ENCODE measurements at places on chromosomes 5 and 9.
A peak's percentile ranks its signal among the peaks of the same experiment; 100 is the strongest.

DNA sequence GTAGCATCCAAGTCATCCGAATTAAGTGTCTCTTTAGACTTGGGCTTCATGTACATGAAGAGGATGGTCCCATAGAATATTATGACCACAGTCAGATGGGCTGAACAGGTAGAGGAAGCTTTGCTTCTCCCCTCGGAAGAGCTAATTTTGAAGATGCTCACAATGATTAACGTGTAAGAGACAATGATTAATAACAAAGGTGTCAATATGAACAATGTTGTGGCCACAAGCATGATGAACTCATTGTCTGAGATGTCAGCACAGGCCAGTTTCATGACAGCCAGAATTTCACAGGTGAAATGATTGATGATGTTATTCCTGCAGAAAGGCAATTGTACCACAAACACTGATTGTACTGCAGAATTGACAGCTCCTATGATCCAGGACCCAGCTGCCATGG lies 626 bp downstream of the OR13C2 start:
- DNase-seq: no peak

- DNase-seq: no peak
These were observed 60.9 kb downstream of the CDKN2A start for GRCh38 chr9:21933281-21933680.

DNA sequence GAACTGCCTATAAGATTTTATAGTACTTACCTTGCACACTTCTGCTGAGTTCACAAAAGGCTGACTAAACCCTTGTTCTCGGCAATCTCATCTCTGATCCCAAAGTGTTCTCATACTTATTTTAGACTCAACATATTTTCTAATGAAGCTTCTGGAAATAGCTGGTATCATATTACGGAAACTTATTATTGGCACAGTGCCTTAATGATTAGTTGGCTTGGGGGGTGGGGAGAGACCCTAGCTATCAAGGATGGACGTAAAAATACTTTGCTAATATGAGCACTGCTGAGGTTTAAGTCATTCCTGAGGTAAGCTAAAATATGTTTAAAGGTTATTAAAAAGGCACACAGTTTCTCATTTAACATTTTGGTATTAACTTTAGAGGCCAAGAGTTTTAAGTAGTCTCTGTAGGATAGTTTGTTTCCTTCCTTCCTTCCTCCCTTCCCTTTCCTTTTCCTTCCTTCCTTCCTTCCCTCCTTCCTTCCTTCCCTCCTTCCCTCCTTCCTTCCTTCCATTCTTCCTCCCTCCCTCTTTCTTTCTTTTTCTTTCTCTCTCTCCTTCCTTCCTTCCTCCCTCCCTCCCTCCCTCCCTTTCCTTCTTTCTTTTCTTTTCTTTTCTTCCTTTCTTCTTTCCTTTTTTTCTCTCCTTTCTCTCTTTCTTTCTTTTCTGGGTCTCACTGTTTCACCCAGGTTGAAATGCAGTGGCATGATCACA lies 31.5 kb downstream of the ZSWIM6 start:
- DNase-seq: peak; percentile 53

GRCh38 chr9:128828719-128829452 lies 708 bp downstream of the SPOUT1 start:
- no peak for DNase-seq

DNA sequence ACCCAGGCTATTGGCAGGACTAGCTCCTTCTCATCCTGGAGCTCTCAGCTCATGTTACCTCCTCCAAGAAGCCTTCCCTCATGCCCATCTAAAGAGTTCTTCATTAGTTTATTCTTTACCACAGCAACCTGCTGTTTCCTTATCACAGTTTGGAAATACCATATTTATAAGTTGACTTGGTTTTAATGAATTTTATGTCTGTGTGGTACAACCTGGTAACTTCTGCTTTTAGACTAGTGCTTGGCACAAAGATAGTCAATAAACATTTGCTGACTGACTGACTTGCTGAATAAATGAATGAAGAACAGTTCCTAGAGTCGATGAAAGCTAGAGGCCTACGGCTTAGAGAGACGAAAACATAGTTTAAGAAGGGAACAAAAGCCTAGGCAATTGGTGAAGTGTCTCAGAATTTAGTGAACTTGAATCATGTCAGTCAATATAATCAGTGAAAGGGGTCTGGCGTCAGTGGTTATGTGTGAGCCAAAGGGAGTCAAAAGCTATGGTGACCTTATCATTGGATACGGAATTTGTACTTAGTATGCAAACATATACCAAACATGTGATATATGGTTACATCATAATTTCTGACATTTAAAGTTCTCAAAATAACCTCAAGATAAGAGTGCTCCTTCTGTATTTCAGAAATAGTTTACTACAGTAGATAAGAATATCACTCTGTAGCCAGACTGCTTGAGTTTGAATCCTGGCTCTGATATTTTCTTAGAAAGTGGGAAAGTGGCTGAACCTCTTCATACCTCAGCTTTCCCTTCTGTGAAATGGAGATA lies 239.5 kb downstream of the MCTP1 start:
- DNase-seq: no peak

DNA sequence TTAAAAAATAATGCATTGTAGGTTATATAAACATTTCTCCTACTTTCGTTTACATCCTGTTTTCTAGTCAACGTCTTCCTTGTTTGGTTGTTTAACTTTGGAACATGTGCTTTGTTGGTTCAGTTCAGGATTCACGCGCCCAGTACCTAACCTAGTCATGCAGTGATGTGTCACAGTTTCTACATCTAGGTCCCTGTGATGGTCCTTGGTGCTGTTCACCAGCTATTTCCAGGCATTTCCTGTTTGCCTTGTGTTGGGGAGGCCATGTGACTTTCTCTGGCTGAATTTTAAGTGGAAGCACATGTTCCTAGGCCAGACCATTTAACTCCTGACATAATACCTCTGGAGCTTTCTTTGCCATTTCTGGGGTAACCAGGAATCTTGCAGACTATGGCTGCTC lies 292.3 kb downstream of the SMARCA2 start:
- peak; percentile 84 for DNase-seq

- DNase-seq: no peak
These were observed 5.1 kb upstream of the ERAP1 start for GRCh38 chr5:96812851-96813250.

- DNase-seq: peak; percentile 73
These were observed 131.5 kb downstream of the AGTPBP1 start for GRCh38 chr9:85610074-85610860.

GRCh38 chr5:12119657-12120056 lies 215.4 kb upstream of the CTNND2 start:
- no peak for DNase-seq

DNA sequence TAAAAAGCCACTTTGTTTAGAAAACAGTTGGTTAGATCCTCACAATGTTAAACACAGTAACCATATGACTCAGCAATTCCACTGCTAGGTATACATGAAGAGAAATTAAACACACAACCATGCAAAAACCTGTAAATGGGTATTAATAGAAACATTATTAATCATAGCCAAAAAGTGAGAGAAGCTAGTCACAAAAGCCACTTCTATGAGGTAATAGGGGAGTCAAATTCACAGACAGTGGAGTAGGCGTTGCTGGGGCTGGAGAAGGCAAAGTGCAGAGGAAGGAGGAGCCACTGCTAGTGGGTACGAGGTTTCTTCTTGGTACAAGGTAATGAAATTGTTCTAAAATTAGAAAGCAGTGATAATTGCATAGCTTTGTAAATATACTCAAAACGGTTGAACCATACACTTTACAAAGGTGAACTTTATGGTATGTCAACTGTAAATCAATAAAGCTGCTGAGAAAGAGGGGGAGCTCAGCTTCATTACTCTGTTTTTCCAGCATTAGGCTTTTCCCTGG lies 364.4 kb downstream of the GADD45G start:
- DNase-seq: peak; percentile 37

DNA sequence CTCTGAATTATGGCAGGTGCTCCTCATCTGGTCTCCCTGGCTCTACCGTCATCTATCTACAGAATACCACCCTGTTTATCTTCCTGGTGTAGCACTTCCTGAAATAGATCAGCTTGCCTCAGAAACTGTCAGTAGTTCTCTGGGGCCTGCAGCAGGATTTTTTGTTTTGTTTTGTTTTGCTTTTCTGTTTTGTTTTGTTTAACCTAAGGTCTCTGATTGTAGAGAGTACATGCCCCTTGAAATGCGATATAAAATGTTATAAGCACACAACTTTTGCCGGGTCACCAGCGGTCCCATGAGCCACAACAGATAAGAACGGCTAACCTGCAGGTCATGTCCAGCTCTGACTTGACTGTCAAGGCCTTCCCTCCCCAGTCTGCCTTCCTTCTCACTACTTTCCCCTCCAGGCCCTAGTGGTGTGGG lies 26.6 kb upstream of the CREBRF start:
- DNase-seq: no peak

GRCh38 chr9:136665704-136666371 lies 3.1 kb downstream of the EGFL7 start:
- DNase-seq: no peak

DNA sequence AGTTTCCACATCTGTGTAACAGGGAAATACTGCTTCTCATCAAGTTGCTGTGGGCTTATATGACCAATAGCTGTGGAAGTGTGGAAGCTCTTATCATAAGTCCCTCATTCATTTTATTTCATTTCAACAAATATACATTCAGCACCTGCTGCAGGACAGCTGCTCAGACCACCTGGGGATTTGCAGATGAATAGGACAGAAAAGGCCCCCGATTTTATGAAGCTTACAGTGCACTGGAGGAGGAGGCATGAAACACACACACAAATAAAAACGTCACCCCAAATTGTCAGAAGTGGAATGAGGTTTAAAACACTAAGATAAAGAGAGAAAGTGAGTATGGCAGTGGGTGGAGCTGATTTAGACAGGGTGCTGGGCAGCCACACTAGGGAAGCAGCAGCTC lies 107.2 kb downstream of the DRD1 start:
- DNase-seq: no peak

- DNase-seq: peak; percentile 68
These were observed 99.0 kb upstream of the SLC1A3 start for GRCh38 chr5:36507332-36507952.

All from fibroblast of skin of right quadriceps (primary cell).